ENCODE measurements at places on chromosomes 2 and 18.

DNA sequence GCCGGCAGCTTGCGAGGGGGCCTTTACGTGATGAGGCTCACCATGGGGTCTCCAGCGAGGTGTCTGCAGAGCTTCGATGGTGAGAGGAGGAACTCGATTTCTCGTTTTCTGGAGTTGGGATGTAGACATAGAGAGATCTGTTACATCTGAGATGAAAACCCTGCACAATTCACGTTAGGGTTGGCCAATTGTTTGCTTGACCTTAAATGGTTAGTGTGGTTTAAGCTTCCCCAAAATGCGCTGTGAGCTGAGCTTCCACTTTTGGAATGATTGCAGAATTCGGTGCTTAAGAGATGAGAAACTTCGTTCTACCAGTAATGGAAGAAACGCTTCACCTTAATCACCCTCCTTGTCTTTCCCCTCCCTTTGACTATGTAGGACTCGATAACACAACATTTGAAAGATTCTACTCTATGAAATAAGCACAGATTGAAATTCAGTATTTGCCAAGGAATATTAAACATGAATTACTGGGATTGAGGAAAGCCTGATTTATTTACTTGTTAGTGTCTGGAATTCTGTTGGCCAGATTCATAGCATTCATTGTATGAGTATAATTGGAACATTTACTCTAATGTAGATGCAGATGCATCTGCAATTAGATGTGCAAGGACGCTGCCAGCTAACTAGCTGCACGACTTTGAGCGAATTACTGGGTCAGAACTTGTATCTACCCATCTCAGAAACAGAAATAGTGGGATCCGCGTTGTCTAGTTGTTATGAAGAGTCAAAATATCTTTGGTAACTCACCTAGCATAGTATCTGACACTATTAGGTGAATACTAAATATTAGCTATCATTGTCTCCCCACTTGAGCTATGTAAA, 1.6 kb upstream of the KLF7 start:
- no peak for DNase-seq

- no peak for DNase-seq
These were observed 14.8 kb upstream of the GPR55 start for GRCh38 chr2:230939691-230940470.

GRCh38 chr2:59746291-59746690, 807.2 kb downstream of the BCL11A start:
- no peak for DNase-seq

- no peak for DNase-seq
These were observed 1355.5 kb downstream of the SUCLG1 start for GRCh38 chr2:83103613-83104012.

GRCh38 chr2:221817052-221817451, 244.9 kb upstream of the EPHA4 start:
- DNase-seq: no peak

- DNase-seq: no peak
These were observed 16.0 kb downstream of the RNASEH1 start for GRCh38 chr2:3542107-3542506.

DNA sequence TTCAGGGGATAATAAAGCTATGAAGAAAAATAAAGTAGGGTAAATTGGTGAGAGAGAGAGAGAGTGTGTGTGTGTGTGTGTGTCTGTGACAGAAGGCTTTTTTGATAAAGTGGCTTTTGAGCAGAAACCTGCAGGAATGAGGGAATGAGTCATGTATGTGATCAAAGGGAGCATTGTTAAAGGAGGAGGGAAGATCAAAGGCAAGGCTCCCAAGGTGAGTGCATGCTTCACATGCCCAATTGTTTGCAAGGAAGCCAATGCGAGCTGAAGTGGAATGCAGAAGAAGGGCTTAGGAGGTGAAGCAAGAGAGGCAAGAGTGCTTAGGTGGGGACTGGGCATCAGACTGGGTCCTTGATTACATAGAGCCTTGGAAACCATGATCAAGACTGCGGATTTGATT, 96.8 kb downstream of the DNAH6 start:
- DNase-seq: no peak

DNA sequence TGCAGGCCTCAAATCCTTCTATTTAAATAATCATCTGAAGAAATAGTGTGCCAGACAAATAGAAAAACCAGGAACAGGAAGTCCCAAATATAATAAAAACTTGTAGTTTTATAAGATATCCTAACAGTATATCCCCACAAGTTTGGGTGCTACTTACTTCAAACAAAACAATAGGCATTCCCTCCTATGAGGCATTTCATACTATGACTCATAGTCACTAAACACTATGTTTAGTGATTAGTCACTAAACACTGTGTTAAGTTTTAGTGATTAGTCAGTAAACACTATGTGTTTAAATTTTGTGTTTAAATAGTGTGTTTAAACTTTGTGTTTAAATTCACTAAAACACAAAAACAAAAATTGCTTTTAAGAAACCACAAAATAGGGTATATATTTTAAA, 407.0 kb upstream of the CDH19 start:
- DNase-seq: no peak

- DNase-seq: no peak
These were observed 872 bp downstream of the ASB1 start for GRCh38 chr2:238427435-238428162.

Data from immature natural killer cell (primary cell).